B cell (primary cell): ENCODE measurements at places on chromosomes 7 and 10.

- no peaks in the 10 kb centered on the region for H3K4me1 ChIP-seq
Measured at GRCh38 chr10:20712774-20713173, 184.3 kb downstream of the NEBL start.

DNA sequence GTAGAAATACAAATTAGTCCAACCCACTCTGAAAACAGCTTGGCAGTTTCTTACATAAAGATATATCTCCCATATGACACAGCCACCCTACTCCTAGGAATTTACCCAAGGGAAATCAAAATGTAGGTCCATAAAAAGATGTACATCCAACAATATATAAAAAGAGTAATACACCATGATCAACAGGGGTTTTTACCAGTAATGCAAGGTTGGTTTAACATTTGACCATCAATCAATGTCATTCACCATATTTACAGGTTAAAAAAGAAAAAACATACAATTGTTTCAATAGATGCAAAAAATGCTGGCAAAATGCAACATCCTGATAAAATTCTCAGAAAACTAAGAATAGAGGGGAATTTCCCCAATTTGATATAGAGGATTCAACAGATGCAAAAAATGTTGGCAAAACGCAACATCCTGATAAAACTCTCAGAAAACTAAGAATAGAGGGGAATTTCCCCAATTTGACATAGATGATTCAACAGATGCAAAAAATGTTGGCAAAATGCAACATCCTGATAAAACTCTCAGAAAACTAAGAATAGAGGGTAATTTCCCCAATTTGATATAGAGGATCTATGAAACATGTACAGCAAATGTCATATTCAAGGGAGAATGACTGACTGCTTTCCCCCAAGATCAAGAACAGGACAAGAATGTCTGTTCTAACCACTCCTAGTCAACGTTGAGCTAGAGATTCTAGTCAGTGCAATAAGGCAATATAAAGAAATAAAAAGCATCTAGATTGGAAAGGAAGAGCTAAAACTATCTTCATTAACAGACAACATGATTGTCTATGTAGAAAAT lies 13.7 kb downstream of the ADAP1 start:
- no peaks in the 10 kb centered on the region for H3K4me1 ChIP-seq
- H3K4me3 ChIP-seq = no peak overlapping the region
- no peaks in the 10 kb centered on the region for H3K36me3 ChIP-seq

DNA sequence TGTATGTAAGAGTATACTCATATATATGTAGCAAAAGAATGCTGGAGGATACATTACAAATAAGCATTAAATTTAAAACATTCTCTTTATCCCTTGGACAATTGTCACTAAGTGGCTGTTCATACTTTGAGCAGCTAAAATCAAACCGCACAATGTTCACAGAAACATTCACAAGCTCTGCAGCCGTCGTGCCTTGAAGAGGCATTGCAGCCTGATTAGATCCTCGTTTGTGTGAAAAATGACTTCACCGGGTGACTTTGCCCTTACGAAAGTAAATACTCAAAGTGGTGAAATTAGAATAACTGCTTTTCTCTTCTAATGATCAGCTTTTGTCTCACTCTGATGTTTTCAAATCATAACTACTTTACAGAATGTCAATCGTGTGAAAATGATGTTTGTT lies 319.0 kb downstream of the GFRA1 start:
- no peak overlapping the region for H3K4me3 ChIP-seq
- no peaks in the 10 kb centered on the region for H3K27me3 ChIP-seq
- no peaks in the 10 kb centered on the region for H3K36me3 ChIP-seq
- no peaks in the 10 kb centered on the region for H3K4me1 ChIP-seq
- no peak overlapping the region for H3K27ac ChIP-seq
- no peak for DNase-seq

DNA sequence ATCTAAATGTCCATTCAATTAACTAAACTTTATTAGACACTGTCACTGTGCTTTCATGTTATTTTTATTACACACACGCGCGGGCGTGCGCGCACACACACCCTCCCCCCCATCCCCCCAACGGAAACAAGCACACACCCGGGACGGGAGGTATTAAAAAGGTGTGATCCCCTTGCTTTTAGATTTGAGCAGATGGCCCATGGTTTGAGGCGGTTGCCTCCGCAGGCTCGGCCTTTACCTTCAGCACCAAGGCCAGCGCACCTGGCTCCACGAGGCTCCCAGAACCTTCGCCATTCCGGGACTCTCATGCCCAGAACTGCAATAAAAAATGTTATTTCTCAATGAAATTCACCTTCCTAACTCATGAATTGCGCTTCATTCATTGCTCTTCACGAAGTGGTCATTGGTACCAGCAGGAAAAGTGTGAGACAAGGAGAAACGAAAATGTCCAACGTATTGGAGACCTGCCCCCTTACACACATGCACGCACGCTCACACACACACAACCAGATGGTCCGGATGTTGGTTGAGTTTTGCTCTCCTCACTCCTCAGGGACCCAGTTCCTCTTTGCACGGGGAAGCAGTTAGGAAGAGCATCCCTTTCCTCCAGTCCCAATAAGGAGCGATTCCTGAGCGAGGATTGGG lies 20.8 kb upstream of the PTF1A start:
- no peak for DNase-seq
- H3K36me3 ChIP-seq = no peaks in the 10 kb centered on the region
- H3K27me3 ChIP-seq = peaks cover 26% of the 10 kb centered on the region
- no peak overlapping the region for H3K27ac ChIP-seq
